ENCODE measurements at places on chromosomes 13 and 19.

GRCh38 chr13:31444266-31444856, 244.6 kb downstream of the B3GLCT start:
- no peak for DNase-seq

GRCh38 chr13:67438465-67438864, 208.3 kb upstream of the PCDH9 start:
- DNase-seq, result no peak

GRCh38 chr19:54439174-54439851, 9.7 kb upstream of the LENG8 start:
- no peak for DNase-seq

DNA sequence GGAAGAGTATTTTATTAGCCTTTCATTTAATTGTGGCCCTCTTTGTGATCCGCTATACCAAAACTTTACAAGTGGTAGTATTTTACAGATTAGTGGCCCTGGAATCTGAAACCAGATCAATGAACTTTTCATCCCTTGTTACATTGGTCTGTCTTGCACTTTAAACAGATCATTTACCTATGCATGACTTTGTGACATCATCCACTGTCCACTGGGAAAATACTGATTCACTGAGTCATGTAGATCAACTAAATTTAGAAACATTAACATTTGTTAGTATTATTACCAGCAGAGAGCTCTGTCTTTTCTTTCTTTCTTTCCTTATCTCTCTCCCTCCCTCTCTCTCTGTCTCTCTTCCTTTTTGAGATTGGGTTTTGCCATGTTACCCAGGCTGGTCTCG, 17.5 kb downstream of the PCDH8 start:
- no peak for DNase-seq

DNA sequence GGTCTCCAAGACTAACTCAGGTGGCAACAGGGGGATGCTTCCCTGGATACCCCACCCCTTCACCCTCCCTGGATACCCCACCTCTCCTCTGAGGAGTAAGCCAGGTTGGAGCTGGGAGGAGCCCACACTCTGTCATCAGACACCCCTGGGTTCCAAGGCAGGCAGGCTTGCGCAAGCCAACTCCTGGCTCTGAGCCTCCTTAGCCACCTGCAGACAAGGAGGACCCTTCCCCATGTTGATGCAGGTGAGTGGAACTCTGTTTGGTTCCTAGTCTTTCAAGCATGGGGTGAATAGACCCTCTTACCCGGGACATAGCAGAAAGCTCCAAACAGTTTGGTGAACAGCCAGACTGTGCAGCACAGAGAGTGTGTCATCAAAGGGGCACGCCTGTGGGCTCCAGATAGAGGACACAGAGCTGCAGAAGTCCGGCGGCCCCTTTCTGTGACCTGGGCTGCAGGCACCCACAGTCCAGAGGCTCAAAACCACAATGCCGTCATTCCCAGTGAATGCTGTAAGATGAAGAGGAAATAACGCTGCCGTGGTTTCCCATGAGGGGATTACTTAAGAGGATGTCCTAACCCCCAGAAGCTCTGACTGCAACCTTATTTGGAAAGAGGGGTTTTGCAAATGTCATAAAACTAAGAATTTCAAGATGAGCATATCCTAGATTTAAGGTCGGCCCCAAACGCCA, 12.1 kb upstream of the HAS1 start:
- no peak for DNase-seq

GRCh38 chr19:17109962-17110598, 34.5 kb downstream of the MYO9B start:
- DNase-seq, result no peak

DNA sequence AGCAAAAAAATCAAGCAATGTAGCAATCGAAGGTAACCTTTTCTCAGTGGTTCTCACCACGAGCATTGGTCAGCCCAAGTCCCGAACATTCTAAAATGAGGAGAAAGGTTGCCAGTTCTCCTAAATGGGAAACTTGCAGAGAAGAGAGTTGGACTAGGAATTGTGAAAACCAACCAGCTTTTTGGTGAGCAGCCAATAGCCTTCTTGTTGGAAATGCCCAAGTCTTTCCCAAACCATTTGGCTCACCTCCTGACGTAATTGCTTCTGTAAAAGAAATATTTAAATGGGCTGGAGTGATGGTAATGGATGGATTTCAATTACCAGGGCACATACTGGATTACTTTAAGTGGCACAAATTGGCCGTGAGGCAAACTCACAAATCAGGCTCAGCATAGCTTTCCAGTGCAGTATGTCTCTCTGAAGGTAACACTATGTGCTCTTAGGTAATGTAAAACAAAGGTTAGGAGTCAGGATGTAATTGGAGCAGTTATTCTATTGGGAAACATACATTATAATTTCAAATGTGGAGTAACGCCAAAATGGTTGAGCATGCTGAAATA, 423.2 kb downstream of the KLF5 start:
- no peak for DNase-seq

GRCh38 chr19:35015270-35015953, 14.9 kb upstream of the SCN1B start:
- no peak for DNase-seq

GRCh38 chr19:41601771-41602170, 25.1 kb downstream of the CEACAM4 start:
- no peak for DNase-seq

DNA sequence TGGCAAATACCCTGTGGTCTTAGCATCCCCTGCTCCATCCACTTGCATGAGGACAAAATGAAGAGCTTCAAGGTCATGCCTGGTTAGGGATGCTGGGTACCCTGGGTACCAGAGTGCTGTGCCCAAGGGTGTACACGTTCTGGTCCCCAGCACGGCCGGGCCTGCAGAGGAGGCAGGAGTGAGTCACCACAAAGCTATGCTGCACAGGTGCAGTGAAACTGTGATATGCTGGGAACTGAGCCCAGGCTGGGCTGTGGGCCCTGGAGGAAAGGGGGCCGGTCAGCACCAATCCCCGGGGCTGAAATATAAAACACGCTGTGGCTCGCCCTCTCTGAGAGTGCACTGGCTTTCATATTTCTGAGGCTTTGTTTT, 95.1 kb downstream of the TSHZ3 start:
- DNase-seq, result no peak

DNA sequence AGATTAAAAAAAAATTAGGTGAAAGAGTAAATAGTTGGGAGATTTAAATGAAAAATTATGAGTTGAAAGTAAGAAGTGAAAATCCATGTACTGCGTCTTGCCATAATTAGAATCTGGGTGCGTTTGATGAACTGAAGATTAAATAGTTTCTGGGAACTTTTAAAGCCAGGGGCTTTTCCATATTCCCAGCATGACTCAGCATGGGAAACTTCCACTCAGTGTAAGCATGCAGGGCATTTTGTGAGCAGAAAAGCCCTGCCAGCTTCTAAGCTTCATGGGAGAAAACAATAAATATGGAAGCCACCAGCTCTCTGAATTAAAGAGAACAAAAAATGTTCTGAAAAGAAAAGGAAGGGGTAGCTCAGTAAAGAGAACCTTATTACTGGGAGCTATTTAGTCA, 62.0 kb upstream of the EDNRB start:
- DNase-seq, result no peak

Measured in activated CD4-positive, alpha-beta T cell treated with anti-CD3 and anti-CD28 coated beads, Interleukin-2, amount 50 U/mL, for 24 hours (primary cell).